ENCODE measurements at places on chromosomes 2 and 18. TPM values are rescaled to one million over a fixed set of nuclear protein-coding genes. Genes with fewer than 3 reads are reported as not detected.

GRCh38 chr2:218397820-218398436, 1.7 kb upstream of the CTDSP1 start:
- H3K36me3 ChIP-seq = no peaks in the 10 kb centered on the region
- H3K27me3 ChIP-seq = no peaks in the 10 kb centered on the region
- H3K27ac ChIP-seq = no peak overlapping the region
- peak overlapping the region; percentile 73 for H3K4me3 ChIP-seq
- peak; percentile 80 for DNase-seq

DNA sequence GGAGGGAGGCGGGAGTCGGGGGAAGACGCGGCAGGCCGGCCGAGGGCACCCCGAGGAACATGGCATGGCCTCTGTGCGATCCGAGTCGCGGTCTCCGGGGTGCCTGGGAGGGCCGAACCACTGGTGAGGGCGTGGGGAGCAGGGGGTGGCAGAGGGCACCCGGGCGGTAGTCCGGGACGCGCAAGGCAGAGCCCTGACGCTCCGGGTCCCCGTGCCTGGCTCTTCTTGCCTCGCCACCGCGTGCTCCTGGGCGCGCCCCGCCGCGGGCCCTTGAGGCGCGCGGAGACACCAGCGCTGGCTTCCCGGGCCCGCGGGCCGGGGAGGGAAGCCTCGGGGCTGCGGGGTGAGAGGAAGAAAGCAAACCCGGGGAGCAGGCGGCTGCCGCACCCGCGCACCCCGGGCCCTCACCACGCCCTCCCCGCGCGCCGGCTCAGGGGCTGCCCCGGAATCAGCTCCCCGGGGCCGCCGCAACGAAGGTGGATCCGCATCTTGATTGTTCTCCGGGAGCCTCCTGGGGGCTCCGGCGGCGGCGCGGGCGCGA, 4.3 kb downstream of the SOX11 start:
- no peaks in the 10 kb centered on the region for H3K36me3 ChIP-seq
- H3K4me1 ChIP-seq = peaks cover 8% of the 10 kb centered on the region
- DNase-seq = peak; percentile 17
- peak overlapping the region; percentile 79 for H3K27ac ChIP-seq

Gene HSBP1L1
- 3.8 TPM for total RNA-seq

DNA sequence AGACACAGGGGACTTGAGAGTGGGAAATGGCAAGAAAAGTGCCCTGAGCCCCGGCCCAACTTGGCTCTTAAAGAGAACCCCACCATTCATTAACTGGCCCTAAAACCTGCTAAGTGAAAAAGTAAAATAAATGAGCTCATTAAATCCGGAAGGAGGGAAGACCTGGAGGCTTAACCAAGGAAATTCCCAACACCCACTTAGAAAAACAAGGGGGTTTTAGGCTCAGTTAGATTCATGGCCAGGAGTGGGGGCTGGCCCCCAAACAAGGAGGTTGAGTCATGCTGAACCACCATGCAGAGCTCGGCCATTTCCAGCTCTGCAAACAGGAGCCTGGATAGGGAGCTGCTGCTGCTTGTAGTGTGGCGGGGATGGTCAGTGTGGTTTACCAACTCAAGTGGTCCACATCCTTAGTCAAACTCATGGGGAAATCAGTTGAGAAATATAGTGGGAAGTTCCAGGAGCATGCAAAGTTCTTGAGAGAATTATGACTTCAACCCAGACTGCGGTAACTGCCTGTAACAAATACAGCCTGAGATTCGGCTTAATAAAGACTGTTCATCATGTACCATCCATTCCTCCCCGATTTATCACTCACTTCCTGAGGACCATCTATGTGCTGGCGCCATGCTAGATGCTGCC, 39.7 kb upstream of the MRPL19 start:
- H3K4me1 ChIP-seq = peaks cover 61% of the 10 kb centered on the region
- peak overlapping the region; percentile 98 for H3K27ac ChIP-seq
- peak overlapping the region; percentile 42 for H3K4me3 ChIP-seq

GRCh38 chr2:111186121-111186715, 65.5 kb downstream of the BCL2L11 start:
- no peak overlapping the region for H3K27ac ChIP-seq
- H3K4me3 ChIP-seq = no peak overlapping the region
- peaks cover 3% of the 10 kb centered on the region for H3K27me3 ChIP-seq
- H3K4me1 ChIP-seq = no peaks in the 10 kb centered on the region

- DNase-seq = peak; percentile 5
- no peaks in the 10 kb centered on the region for H3K27me3 ChIP-seq
- no peak overlapping the region for H3K4me3 ChIP-seq
- no peak overlapping the region for H3K27ac ChIP-seq
- no peaks in the 10 kb centered on the region for H3K36me3 ChIP-seq
These were observed 2.4 kb upstream of the STK11IP start for GRCh38 chr2:219595256-219595655.

DNA sequence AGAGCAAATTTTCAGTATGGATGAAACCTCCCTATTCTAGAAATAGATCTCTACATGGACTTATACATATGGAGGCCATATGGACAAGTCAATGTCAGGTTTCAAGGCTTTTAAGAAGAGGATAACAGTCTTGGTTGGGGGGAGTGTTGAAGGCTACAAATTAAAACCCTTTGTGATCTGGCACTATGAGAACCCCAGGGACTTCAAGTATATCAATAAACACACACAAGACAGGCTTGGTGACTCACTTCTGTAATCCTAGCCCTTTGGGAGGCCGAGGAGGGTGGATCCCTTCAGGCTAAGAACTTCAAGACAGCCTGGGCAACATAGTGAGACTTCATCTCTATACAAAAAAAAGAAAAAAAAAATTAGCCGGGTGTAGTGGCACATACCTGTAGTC, 127.2 kb upstream of the SP5 start:
- H3K4me3 ChIP-seq = no peak overlapping the region
- H3K4me1 ChIP-seq = no peaks in the 10 kb centered on the region
- no peaks in the 10 kb centered on the region for H3K36me3 ChIP-seq
- no peak overlapping the region for H3K27ac ChIP-seq
- H3K27me3 ChIP-seq = no peaks in the 10 kb centered on the region
- DNase-seq = no peak

DNA sequence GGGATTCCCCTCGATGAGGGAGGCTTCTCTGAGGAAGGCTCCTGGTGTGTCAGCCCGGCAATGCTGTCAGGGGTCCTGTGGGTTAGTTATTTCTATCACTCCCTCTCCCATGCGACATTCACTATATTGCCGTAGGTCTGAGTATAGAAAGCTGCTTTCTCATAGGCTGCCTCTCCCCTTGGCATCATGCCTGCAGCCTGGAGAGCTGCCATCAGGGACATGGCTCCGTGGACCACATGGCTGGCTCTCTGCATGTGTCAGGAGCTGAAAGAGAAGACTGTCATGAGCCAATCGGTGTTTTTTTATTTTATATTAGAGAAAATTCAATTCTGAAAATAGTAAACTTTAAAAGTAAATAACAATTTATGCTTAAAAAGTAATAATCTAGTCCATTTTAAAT, 198.0 kb downstream of the CDH20 start:
- no peak overlapping the region for H3K4me3 ChIP-seq
- DNase-seq = no peak
- H3K36me3 ChIP-seq = no peaks in the 10 kb centered on the region
- H3K27me3 ChIP-seq = no peaks in the 10 kb centered on the region
- H3K27ac ChIP-seq = no peak overlapping the region

DNA sequence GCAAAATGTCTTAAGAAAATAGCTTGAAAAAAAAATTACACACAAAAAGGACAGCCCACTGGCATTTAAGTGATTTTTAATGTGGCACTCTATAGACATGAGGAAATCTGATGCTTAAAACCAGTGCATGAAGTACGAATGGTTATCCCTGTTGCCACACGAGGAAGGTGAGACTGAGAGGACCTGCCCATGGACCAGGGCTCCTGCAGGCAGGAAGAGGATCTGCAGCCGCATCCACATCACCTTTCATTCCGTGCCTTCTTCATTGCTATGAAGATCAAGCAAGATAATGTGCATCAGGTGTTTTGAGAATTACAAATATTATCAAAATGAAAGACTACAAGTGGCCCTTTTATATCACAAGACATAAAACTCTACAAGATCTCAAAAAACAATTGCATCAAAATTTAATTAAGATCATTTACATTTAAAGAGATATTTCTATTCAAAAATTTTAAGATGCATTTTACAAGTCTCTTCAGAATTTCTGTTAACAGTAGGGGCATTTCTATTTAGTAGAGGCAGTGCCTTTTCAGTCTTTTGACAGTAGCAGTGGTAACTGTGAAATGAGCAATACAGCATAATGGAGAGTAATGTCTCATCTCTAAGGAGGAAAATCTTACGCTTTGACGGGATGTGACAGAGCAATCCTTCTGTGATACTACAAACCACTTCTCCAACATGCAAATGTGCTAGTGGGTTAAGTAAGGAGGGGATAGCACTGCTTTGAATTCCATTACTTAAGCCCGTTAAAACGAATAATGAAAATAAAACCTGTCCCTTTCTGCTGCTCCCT, 83.4 kb downstream of the SLC5A7 start:
- no peak for DNase-seq
- no peak overlapping the region for H3K4me3 ChIP-seq
- no peaks in the 10 kb centered on the region for H3K4me1 ChIP-seq
- H3K36me3 ChIP-seq = no peaks in the 10 kb centered on the region
- no peak overlapping the region for H3K27ac ChIP-seq

Measured in astrocyte (in vitro differentiated cells and primary cell).